ENCODE measurements at places on chromosomes 2 and 18.
A peak's percentile ranks its signal among the peaks of the same experiment; 100 is the strongest.

GRCh38 chr2:237700512-237701032 is 73.2 kb downstream of the LRRFIP1 start:
- peak; percentile 69 for DNase-seq

DNA sequence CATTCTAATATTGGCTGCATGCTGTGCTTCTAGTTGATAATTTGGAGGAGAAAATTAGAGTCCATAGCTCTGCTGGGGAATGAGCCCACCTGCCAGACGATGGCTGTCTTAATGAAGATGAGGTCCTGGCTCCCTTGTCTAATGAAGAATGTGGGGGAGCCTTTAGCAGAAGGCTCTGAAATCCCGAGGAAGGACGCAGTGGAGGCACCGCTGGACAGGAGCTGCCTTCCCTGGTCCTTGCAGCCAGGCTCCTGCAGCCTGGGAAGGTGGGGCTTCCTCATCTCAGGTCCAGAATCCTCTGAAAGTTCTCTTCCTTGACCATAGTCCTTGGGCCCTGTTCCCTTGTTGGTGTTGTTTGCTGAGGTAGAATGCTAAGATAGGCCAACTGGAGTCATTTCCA is 208.3 kb downstream of the AGAP1 start:
- DNase-seq: no peak

DNA sequence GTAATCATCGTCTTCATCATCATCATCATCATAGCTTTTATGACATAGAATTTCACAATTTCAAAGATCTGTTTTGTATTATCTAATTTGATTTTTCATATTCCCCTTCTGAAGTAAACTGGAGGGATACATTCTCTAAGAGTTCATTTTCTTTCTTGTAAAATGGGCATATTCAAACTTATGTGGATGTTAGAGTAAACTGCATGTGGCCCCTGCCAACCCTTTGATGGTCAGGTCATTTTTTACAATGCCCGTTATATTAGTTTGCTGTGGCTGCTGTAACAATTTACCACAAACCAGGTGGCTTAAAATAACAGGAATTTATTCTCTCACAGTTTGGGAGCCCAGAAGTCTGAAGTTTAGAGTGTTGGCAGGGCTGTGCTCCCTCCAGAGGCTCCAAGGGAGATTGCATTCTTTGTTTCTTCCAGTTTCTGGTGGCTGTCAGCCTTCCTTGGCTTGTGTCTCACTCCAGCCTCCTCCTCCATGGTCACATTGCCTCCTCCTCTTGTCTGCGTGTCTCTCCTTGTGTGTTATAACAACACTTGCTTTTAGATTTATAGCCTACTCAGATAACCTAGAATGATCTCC is 127.5 kb upstream of the MMADHC start:
- DNase-seq: no peak

DNA sequence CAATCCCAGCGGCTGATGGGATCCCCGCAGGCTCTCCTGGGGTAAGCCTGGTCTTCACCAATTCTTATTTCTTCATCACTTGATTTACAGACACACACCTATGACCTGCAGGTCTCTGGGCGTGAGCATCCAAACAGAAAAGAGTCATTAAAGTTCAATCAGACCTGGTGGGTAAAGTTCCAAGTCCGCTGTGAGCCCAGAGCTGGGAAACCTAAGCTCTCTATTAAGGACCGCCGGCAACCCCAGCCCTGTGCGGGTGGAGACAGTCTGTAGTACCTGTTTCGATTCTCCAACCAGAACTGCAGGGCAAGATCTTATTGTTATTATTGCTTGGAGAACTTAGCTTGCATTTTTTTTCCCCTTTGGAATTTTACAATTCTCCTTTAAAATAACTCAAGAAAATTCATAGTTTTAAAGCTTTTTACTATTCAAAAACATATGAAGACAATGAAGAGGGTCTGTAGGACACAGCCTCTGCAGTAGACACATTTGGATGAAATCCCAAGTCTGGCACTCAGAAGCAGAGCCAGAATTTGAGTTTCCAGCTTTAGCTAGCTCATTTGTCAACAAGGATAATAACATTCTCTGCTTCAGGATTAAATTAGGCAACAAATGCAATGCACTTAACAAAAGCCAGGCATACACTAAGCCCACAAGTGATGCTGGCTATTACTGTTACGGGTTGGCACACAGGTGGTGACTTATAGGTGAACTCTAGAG is 376.4 kb downstream of the INSIG2 start:
- no peak for DNase-seq

DNA sequence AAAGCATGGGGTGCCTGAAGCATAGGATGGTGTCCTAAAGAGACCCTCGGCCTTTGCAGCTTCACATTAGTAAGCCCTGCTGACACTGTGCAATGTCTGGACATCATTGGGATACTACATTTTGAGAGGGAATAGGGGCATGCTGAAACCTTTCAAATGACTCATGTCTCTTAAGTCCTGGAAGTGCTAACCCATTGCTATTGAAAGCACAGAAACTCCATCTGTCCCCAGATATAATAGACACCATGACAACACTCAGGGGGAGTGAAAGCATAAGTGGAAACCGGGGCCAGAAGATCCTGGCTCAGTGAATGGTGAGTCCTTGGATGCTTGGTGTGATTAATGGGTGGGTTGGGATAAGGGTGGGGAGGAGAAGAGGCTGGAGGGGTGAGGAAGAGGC is 595.5 kb upstream of the ID2 start:
- no peak for DNase-seq

GRCh38 chr18:36128907-36129299 is 237 bp downstream of the SLC39A6 start:
- no peak for DNase-seq
